ENCODE measurements at places on chromosomes 4 and X. TPM values are rescaled to one million over a fixed set of nuclear protein-coding genes. Genes with fewer than 3 reads are reported as not detected.

Gene USP17L29
- not detected for total RNA-seq

Gene MAMLD1
- 0.77 TPM for total RNA-seq

Gene RBMX
- 139 TPM for total RNA-seq

Gene CT45A10
- not detected for total RNA-seq

Gene GRIA2
- 0.17 TPM for total RNA-seq
